ENCODE measurements at places on chromosomes 3 and 15. TPM values are rescaled to one million over a fixed set of nuclear protein-coding genes. Genes with fewer than 3 reads are reported as not detected.

DNA sequence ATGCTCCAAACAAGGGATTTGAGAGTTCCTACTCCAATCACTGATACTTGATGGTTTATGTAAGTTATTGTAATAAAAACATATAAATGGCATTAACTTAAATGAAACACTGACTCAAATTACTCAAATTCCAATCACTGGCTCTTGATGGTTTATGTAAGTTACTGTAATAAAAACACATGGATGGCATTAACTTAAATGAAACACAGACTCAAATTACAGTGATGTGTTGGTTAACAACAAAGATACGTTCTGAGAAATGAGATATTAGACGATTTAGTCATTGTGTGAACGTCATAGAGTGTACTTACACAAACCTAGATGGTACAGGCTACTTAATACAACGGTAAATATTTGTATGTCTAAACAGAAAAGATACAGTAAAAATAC, 6.6 kb downstream of the MOBP start:
- no peak overlapping the region for H3K4me3 ChIP-seq
- H3K27ac ChIP-seq, result no peak overlapping the region
- no peaks in the 10 kb centered on the region for H3K4me1 ChIP-seq
- peaks cover 6% of the 10 kb centered on the region for H3K36me3 ChIP-seq

GRCh38 chr3:73192036-73192738, 130.7 kb downstream of the EBLN2 start:
- no peak overlapping the region for H3K27ac ChIP-seq
- no peaks in the 10 kb centered on the region for H3K36me3 ChIP-seq
- H3K27me3 ChIP-seq, result no peaks in the 10 kb centered on the region

DNA sequence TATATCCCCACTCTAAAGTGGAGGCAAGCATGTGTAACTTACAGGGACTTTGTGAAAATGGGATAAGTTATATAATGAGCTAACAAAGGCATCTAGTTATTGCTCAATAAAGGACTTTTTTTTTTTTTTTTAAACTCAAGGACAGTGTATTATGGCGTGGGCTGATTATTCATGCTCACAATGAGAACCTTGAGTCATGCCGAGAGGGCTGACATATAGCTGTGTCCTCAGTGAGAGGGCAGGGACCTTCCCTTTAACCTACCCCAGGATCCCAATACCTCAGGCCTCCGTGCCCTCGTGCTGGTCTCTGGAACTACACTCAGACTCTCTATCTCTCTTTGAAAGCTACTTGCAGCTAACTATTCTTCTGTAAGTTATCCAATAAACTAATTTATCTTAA, 319.9 kb upstream of the ICE2 start:
- H3K4me3 ChIP-seq, result no peak overlapping the region
- H3K4me1 ChIP-seq, result no peaks in the 10 kb centered on the region
- H3K36me3 ChIP-seq, result no peaks in the 10 kb centered on the region
- no peak overlapping the region for H3K27ac ChIP-seq
- peak; percentile 80 for DNase-seq
- H3K27me3 ChIP-seq, result no peaks in the 10 kb centered on the region

DNA sequence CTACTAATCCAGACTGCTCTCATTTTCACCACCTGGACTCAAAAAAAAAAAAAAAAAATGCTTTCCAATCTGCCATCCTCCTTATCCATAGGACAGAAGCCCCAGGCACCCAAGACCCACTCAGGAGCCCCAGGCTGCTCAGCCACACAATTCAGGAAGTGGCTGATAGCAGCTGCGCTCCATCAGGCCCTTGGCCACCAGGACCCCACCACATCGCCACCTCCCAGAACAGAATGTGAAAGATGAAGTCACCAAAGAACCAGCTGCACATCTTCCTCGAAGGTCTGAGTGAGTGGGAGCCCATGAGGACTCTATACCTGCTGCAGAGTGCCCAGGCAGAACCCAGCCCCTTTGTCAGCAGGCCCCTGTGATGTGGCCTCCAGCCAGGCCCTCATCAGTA, 19.5 kb downstream of the POC1A start:
- DNase-seq, result no peak
- no peaks in the 10 kb centered on the region for H3K27me3 ChIP-seq
- peaks cover 13% of the 10 kb centered on the region for H3K36me3 ChIP-seq

GRCh38 chr3:37709946-37710640, 151.6 kb upstream of the CTDSPL start:
- no peak for DNase-seq
- H3K4me1 ChIP-seq, result peaks cover 4% of the 10 kb centered on the region
- peaks cover 5% of the 10 kb centered on the region for H3K36me3 ChIP-seq
- H3K27me3 ChIP-seq, result peaks cover 20% of the 10 kb centered on the region
- no peak overlapping the region for H3K4me3 ChIP-seq

The CELF6 gene
- 0.26 TPM for total RNA-seq

The SLC28A1 gene
- not detected for total RNA-seq

The RTP4 gene
- not detected for total RNA-seq

The RASL12 gene
- not detected for total RNA-seq

All from MCF 10A (cell line).